Renal cortex interstitium (tissue), 15 donors: ENCODE measurements at places on chromosomes 13 and 19.

GRCh38 chr19:44792281-44792680 is 14.6 kb downstream of the CBLC start:
- no peak for DNase-seq

DNA sequence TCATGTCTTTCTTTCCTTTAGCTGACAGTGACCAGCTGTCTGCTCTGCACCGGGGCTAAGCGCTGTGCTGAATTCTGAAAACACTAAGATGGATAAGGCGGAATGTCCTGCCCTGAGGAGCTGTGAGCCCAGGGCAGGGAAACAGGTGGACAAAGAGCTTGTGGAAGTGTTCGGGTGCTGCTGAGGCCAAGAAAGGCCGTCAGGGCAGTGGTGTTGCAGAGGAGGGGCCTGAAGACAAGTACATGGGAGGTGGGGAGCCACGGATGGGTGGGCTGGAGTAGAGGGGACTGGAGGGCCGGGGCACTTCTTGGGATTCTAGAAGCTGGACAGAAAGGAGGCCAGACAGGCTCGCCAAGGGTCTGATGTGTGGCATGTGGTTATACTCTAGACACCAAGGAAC is 66.2 kb upstream of the GPR183 start:
- no peak for DNase-seq

DNA sequence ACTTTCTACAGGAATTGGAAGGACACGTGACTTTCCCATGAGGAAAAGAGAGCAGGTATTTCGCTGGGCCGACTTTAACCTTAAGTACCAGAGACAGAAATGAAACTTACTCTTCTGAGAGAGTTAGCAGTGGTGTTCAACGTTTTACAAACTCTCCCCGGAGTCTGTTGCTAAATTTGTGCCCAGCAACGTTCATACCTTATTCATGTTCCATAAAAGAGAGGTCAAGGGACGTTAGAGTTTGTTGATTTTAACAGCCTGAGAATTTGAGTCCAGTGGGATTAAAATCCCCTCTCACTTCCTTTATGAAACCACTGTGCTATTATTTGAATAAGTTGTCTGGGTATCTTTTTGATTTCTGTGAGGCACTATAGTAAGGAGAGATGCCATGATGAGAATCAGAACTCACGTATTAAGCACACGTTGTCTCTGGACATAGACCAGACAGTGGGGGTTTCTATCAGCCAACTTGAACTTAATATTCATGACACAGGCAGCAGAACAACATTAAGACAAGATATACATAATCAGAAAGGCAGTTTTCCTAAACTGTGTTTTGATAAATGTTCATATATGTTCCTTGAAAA is 33.4 kb downstream of the SPRY2 start:
- DNase-seq, result no peak

DNA sequence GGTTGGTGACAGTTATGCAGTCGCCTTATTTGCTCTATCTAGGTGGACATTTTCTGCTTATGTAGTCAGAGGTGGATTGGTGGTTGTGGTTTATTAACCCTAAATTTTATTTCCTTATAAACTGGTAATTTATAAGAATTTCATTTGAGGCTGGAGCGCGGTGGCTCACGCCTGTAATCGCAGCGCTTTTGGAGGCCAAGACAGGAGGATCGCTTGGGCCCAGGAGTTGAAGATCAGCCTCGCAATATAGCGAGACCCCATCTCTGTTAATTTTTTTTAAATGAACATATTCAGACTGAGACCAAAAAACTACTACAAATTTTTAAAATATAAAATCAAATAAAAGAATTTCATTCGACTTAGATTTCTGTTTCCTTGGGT is 810 bp downstream of the ZNF627 start:
- DNase-seq, result no peak

GRCh38 chr13:72508392-72508791 is 219.0 kb downstream of the MZT1 start:
- no peak for DNase-seq

DNA sequence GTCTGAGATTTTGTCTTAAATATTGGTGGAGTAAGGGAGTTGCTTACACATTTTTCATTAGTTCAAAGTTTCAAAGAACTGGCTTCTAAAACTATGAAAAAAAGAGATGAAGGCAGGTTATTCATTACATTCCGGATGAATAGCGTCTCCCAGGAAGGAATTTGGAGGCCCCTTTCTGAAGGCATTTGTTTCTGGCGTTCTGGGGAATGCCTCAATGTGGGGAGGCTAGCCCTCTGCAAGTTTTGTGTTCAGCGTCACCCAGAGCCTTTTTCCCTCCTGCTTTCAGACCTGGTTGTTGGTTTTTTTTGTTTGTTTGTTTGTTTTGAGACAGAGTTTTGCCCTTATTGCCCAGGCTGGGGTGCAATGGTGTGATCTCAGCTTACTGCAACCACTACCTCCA is 21.0 kb downstream of the FAM124A start:
- no peak for DNase-seq

- no peak for DNase-seq
Measured at GRCh38 chr13:74187564-74187963, 53.4 kb upstream of the KLF12 start.

- no peak for DNase-seq
Measured at GRCh38 chr13:97352815-97353214, 81.2 kb upstream of the RAP2A start.

DNA sequence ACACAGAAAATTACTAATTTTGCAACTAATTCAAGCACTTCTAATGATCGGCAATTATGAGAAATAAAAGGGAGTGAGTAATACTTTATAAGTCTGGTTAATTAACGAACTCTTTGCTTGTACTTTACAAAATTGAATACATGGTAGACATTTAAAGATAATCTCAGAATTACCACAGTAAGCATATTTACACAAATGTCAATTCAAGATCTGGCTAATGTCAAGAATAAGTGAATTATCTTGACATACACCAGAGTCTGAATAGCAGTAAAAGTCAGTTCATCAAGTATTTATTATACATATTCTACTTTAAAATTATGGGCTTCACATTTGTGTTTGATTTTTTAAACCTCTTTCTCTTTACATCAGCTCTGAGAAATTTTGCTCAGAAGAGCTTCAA is 643.4 kb downstream of the OLFM4 start:
- DNase-seq, result no peak

DNA sequence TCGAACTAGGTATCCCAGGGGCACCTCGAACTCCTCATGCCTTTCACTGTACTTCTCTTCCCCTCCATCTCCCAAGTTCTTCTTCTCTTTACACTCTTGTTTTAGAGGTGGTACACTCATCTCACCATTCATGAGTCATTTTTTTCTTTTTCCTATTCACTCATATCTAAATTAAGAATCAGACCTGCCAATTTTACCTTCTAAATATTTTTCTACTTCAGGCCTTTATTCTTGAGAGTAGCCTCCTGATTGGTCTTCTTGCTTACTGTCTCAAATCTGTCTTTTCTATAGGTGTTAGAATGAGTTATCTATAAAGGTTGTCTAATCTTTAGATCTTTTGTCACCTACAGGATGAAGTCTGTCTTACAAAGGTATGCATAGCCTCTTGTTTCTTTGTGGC is 20.7 kb downstream of the TDRD3 start:
- no peak for DNase-seq

GRCh38 chr19:16261584-16262368 is 62.9 kb upstream of the KLF2 start:
- no peak for DNase-seq

DNA sequence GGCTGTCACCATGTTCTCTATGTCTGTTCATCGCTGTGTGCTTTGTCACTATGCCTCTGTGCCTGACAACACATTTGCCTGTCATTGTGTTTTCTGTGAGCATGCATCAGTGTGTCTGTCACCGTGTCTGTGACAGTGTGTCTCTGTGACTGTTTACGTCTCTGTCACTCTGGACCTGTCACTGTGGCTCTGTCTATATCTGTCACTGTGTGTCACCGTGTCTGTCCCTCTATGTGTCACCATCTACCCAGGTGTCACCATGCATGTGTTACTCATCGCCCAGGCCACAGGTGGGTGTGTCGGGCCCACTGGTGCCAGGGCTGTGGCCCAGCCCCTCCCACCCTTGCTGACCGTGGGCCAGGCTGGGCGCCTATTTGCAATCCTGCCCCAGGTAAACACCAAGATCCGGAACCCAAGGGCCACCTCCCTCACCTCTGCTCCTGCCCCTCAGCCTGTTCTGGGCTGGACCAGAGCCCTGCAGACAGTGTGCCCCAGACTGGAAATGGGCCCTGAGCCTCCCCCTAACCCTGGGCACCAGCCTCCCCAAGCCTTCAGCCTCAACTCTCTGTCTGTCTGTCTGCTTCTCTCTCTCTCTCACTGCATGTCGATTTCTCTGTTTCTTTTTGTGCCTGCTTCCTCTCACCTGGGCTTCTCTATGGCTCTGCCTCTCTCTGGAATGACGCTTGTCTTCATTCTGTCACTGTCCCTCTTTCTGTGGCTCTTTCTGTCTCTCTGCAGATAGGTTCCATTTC is 7.7 kb downstream of the IRF2BP1 start:
- DNase-seq, result no peak

DNA sequence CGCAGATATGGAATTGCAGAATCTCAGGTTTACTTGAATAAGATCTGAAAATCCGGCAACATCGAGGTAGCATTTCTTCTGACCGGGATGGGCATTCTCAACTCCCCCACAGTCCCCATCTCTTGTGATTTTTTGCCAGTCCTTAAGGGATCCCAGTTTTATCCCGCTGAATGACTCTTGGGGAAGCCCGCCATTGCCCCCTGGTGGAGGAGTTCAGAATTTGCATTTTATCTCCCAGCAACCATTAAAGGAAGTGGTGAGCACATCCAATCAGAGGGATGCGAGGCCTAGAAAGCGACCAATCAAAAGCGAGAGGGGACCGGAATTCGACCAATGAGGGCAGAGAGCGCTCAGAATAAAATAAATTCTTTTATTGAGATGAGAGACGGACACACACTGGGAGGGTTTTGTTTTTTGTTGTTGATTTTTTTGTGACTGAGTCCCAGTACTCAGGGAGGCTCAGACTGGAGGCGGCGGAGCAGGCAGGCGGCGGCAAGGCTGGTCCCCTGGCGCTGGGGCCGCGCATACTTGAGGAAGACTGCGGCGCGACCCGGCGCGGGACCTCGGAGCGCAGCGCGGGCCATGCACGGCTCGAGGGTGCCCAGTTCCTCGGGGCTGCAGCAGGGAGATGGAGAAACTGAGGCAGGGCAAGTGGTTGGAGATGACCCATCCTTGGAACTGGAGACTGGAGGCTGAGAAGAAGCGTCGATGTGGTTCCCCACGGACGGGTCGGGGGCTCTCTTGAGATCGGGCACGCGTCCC is 3.9 kb upstream of the TTC9B start:
- peak; percentile 89 for DNase-seq

- DNase-seq, result no peak
Measured at GRCh38 chr13:96018135-96018534, 35.1 kb downstream of the UGGT2 start.

- no peak for DNase-seq
Measured at GRCh38 chr19:50233308-50233910, 30.0 kb downstream of the MYH14 start.

GRCh38 chr19:39362682-39363657 is 20.7 kb downstream of the SAMD4B start:
- no peak for DNase-seq

- no peak for DNase-seq
Measured at GRCh38 chr13:25135896-25136295, 36.2 kb downstream of the AMER2 start.

DNA sequence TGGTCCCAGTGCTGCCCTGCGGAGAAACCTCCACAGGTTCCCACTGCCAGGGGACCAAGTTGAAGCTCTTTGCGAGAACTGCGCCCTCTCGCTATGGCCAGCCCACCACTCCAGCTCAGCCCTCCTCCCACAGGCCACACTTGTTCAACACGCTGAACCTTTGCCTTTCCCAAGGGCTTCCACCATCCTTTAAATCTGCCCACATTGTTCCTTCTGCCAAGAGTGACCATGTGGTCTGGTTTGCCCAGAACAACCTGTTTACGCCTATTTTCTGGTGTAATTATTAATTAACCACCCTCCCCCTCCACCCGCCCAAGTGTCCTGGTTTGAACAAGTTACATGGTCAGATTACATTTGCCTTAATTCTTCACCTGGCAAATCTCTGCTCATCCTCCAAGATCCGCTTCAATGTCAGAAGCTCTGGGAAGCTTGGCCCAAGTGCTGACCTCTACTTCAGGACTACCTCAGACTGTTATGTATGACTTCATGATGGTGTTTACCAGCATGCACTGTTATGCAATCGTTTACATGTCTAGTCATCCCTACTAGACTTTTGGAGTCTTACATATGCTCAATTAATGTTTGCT is 12.0 kb upstream of the USP12 start:
- no peak for DNase-seq

- DNase-seq, result no peak
Measured at GRCh38 chr13:97327506-97328221, 105.5 kb downstream of the MBNL2 start.

DNA sequence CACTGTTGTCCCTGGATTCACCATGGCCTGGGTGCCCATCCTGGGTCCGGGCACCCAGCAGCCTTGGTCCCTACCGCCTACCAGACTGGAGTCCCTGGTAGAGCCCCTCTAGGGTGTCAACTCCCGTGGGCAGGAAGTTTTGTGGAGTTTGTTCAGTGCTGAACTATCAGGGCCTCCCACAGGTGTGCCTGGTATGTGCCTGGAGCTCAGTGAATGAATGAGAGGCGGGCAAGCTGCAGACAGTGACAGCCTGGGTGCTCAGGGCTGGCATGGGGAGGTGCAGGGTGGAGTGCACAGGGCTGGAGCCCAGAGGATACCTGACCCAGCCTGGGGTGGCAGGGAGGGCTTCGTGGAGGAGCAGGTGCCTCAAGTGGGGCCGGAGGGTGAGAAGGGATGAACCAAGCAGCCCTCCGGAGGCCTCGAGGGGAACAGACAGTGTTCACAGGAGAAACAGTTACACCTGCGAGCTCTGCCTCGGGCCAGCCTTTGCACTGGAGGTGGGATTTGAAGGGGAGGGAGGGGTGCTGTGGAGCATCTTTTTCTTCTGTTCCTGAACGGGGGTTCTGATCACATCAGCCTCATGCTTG is 29.6 kb downstream of the PAK4 start:
- no peak for DNase-seq

- no peak for DNase-seq
Measured at GRCh38 chr13:29137016-29137415, 316.9 kb downstream of the MTUS2 start.

- DNase-seq, result no peak
Measured at GRCh38 chr13:105139048-105139379, 1396.4 kb downstream of the EFNB2 start.

GRCh38 chr19:2607712-2608601 is 94.5 kb downstream of the GNG7 start:
- no peak for DNase-seq

DNA sequence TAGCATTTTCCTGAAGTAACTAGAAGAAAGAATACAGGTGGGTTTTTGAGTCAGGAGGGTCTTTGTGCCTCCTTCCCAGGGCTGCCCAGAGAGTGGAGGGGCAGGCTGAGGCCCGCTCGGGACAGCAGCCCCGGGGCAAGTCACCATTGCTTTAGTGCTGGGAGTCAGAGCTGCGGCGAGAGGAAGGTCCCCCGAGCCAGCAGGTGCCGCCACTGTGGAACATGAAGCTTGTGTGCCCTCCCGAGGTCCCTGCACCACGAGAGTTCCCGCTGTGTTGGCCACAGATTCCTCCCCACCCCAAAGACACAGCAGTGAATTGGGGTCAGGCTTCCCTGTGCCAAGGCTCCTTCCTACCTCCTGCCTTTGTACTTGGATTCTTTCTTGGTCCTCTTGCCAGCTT is 50.9 kb upstream of the TEX29 start:
- no peak for DNase-seq

- DNase-seq, result no peak
Measured at GRCh38 chr13:98878486-98879126, 99.3 kb downstream of the DOCK9 start.
